ENCODE measurements at places on chromosomes 5 and 9.

GRCh38 chr5:163574472-163575440 is 69.3 kb downstream of the MAT2B start:
- no peak for DNase-seq

DNA sequence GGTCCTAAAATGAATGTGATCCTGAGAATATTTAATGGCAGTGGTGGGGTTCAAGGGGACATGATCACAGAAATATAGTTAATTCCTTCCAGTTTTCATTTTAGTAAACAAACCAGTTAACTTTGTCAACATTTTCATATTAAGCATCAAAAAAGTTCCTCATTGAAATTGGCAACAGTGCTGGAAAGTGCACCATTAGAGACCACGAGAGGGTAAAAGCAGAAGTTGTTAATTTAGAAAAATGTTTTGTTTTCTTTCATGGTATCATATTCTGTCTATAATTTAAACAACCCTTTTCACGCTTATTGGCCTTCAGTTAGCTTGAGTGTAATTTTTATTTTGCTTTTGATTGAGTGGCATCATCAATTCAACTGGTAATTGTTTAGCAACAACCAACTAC is 11.9 kb downstream of the GIN1 start:
- DNase-seq: no peak

GRCh38 chr5:113682497-113683136 is 169.1 kb downstream of the YTHDC2 start:
- no peak for DNase-seq

GRCh38 chr9:108766626-108767161 is 89.1 kb downstream of the ACTL7B start:
- DNase-seq: no peak

DNA sequence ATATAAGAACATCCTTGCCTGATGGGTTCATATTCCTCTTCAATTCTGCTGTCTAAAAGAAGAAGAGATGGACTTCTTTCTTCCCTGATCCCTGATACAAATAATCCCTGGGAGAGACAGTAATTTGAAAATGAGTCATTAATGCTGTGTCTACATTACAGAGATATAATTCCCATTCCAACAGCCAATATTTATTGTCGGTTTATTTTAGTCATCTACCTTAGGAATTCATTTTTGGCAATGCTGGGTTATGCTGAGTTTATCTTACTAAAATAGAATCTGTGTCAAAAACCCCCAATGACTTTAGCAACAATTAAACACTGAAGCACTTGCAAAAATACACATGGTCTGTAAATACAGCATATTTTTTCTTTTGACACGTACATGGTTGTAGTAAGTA is 23.9 kb downstream of the ZNF474 start:
- DNase-seq: no peak

DNA sequence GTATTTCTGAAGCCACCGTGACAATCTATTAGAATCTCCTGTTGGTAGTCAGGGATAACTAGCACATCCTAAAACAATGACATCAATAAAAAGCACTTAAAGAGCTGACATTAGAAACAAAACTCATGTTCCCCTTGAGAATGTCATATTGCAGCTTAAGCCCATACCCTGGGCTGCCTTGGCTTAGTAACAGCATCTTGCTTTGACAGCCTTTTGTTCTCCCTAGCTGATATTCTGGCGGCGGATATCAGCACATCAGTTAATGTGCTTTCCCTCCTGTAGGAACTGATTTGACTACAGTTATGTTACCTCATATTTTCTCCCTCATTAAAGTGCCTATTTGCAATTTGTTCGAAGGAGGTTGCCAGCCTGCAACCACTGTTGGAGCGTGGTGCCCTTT is 214.1 kb downstream of the CD180 start:
- no peak for DNase-seq

DNA sequence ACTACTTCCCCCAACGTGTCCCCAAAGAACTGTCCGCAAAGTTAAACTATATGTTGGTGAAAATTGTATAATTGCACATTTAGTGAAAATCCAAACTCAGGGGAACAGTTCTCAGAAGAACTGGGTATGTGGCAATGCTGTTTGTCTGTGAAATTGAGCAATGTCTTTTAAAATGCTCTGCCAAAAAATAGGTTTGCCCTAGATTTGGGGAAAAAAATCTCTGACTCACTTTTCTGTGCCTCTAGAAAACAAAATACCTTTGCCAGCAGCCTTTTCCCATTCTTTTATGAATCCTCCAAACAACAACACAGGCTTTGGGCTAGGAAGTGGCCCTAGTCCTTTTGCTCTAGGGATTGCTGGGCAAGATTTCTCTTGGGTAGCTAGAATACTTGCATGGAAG is 37.4 kb upstream of the ZNF608 start:
- no peak for DNase-seq

DNA sequence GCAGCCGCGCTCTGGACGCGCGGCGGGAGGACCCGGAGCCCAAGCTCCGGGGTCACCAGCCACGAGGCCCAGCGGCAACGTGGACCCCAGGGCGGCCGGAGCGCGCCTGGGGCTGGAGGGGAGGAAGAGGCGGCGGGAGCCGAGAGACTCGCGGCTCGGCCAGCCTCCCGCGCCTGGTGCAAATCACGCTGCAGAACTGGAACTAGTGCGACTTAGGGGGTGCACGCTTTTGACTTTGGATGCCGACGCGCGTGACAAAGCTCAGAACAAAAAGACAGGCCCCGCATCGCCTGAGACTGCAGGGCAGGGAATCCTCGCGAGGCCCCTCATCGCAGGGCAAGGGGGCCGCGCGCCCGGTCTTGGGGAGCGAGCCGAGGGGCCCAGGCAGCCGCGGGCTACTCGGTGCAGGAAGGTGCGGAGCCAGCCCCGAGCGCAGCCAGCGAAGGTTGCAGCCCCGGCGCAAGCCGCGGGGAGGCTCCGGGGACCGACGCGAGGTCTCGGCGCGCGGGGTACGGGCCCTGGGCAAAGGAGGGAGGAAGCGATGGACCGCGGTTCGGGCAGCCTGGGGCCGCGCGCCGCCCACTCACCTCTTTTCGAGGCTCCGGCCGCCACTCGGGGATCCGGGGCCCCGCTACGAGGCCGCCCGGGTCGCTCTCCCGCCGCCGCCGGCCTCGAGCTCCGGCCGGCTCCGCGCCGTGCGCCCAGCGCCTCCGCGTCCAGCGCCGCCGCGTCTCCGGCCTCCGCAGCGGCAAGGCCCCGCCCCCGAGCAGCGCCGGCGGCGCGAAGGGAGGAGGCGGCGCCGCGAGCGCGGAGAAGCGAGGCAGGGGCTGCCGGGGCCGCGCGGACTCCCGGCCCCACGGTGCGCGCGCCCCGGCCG is at the start of gene GOLM1:
Gene GOLM1, minus strand, starts transcription at position 735 of the 877 bp plus-strand sequence. CDS start 20,238 bp downstream, outside the sequence.
- peak; percentile 78 for DNase-seq

- no peak for DNase-seq
Measured at GRCh38 chr5:128409166-128409800, 128.8 kb downstream of the FBN2 start.

DNA sequence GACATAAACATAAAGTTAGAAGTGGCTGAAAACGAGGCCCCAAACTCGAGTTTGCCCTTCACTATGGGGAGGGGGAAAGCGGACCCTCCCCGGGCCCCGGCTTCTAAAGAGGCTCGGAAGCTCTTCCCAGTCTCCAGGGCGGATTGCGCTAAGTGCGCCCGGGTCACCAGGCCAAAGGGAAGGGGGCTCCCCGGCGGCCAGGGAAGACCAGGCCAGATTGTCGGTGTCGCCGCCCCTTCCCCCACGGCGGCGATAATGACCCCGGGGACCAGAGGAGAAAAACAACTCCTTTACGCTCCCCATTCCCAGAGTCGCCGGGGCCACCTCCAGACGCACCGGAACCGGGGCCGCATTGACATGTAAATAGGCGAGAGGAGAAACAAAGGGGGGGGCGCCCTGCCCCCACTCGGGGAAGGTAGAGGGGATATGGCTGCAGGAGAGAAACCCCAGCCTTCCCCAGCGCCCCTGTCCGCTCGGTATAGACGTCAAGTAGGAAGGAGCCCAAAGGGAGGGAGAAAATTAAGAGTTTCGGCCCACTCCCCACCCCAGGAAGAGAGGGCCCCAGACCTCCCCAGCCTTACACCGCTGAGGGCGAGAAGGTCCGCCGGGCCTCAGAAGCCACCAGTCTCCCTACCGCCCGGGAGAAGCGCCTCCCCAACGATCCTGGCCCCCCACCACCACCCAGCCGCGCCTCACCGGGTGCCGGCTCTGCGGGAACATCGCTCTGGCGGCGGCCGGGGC is 1.7 kb downstream of the TLE1 start:
- no peak for DNase-seq

DNA sequence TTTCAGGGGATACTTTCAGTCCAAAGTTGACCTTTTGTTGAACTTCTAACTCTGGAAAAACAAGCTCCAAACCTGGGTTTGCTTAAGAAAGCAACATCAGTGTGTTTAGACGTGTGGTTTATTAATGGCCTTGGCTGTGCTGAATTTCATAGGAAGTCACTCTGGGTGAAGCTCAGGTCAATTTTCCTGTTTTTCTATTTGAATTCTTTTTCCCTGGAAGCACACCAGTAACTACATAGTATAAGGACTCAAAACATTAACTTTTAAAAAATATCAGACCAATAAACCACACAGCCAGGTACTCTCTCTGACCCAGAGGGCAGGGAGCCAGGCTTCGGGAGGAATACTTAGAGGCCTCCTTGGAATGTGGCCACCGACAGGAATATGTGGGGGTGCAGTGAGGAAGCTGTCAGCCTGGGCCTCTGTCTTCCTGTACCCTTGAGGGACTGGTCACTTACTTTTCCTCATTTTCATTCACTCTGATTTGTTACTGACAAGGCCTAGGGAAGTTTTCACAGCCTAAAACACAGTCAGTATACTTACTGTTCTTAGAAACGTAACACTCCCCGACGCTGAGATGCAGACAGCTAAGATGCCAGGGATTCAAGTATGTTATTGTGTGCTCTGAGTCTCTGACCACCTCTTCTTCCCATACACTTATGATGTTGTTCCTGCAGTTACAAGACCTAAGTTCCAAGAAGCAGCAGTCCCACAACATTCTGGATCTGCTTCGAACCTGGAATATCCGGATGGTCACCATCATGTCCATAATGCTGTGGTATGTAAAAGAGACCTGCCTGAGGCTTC is 18.9 kb downstream of the SLC22A5 start:
- peak; percentile 49 for DNase-seq

- DNase-seq: no peak
Measured at GRCh38 chr9:128920381-128921058, at the start of gene PHYHD1. TSS of gene PHYHD1 (plus strand) at chr9:128920982. CDS start at chr9:128922324, 1,342 bp downstream.

DNA sequence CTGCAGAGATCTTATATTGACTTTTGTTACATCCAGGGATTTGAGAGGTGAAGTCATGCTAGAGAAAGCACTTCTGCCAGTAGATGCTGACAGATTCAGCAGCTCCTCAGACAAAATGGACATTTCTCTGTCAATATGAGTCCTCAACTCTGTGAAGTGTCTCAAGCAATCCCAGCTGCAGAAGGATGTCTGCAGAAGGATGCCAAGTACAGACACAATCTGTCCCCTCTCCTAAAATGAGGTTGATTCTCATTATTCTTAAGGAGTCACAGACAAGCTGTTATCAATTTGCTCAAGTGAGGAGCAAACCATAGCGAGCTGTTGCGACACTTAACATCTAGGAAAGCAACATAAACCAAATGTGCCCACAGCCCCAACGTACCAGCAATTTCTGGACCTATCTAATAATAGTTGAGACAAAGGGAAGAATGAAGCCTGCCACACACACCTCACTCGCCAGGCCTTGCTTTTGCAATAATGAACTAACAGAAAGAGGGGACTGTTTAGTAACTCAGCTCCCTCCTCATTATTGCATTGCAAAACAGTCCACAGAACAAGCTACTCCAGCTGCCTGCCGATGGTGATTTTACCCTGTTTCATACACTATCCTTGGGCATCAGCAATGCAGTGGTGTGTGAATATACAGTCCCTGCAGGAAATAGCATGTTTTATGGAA is 364.2 kb upstream of the PDE4D start:
- no peak for DNase-seq

- DNase-seq: no peak
Measured at GRCh38 chr9:88462191-88462590, 72.8 kb upstream of the NXNL2 start.

DNA sequence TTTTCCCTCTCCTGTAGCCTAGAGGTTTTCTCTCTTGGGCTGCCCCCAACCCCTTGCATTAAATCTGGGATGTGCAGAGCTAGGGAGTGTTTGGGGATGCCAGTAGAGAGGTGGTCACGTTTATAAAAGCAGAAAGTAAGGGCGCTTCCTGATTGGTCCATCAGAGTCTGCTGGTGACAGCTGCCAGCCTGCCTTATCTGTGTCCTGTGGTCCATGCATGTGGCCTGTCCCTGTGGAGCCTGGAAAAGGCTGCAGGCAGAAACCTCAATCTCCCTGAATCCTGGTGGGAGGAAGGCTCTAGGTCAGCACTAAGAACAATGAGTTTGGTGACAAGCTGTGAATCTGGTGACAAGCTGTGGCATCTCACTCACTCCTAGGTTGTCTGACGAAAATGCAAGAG is 42.2 kb downstream of the ARHGEF37 start:
- DNase-seq: no peak

- DNase-seq: no peak
Measured at GRCh38 chr5:57693488-57694305, 211.1 kb upstream of the ACTBL2 start.

All from type B pancreatic cell (in vitro differentiated cells).